ENCODE measurements at places on chromosomes 5 and 9.

- no peak for DNase-seq
Measured at GRCh38 chr5:168883281-168883741, 304.1 kb upstream of the PANK3 start.

DNA sequence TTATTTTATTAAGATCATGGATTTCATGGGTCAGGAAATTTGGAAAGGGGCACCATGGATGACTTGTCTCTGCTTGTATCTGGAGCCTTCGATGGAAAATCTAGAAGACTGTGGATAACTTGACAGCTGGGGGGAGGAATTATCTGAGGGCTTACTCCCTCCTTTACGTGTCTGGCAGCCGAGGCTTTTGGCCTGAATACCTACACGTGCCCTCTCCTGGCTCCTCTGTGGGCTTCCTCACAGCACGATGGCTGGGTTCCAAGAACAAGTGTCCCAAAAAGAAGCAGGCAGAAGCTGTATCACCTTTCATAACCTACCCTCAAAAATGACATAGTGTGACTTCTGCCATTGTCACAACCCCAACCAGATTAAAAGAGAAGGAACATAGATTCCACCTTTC, 228.9 kb downstream of the GRIA1 start:
- no peak for DNase-seq

- no peak for DNase-seq
Measured at GRCh38 chr9:69195668-69196067, 21.6 kb downstream of the TJP2 start.

DNA sequence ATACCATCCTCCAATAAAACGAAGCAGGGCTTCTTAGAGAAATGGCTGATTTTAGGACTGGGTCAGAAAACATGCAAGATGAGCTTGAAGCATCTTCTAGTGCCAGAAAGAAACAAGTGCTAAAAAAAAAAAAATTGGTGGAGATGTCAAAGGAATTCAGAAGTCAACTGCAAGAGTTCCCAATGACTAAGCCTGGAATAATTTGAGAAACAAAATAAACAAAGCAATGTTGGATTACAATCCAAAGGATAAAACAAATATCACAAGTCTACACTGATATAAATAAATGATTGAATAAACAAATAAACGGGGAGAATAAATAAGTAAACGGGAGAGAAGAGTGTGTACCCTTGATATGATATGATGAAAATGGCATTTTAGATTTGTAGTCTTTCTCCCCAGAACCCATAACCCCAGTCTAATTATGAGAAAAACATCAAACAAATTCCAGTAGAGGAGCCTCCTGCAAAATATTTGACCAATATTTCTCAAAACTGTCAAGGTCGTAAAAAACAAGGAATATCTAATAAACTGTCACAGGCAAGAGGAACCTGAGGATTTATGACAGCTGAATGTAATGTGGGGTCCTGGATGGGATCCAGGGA, 63.5 kb upstream of the CCL21 start:
- no peak for DNase-seq

- DNase-seq: no peak
Measured at GRCh38 chr5:9284781-9285307, 261.0 kb downstream of the SEMA5A start.
